HCEC 1CT (cell line): ENCODE measurements at places on chromosomes 4 and X.

DNA sequence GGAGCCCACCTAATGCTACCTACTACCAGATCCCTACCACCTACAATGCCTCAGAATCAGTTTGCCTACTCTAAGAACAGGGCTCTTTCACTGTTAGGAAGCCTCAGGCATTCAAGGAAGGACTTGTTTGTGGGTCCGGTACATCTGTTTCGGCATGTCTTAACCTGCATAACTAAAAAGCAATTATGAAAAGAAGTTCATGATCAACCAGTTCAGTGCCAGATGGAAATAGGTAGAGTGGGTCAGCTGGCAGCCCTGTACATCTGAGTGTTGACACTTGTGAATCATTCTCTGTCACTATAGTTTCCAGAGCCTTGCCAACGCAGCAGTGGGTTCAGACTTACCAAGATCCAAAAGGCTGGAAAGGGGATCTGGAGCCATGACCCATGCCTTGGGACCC is 3.3 kb downstream of the TMEM185A start:
- DNase-seq: no peak

DNA sequence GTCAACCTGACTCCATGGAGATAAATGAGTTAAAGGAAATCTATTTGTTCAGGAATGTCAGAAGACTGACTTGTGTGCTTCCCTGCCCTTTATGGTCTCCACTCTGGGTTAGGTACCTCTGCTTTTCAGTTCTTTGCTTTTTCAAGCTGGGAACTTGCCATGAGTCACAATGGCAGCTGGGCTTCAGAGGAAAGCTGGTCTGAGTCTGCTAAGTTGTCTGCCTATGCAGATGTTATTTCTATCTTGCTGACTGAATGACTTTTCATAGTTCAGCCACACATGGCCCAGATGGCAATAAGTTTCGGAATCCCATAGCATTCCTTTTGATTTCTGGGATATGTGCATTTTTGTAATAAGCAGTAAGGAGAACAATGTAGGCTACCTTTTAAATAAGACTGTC is 337.9 kb upstream of the FGF13 start:
- DNase-seq: no peak

DNA sequence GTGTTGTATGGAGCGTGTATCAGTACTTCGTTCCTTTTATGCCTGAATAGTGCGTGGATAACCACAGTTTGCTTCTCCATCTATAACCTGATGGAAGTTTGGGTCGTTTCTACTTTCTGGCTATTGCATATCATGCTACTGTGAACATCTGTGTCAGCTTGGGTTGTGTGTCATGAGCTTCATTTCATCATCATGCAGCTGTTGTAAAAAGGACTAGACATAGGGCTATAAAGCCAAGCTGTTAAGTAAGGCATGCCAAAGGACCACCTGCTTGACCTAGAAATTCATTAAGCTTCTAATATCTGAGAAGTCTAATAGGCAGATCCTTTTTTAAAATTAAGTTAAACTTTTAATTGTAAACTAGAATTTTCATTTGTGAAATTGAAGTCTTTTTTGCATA is 18.4 kb downstream of the SMS start:
- peak; percentile 53 for DNase-seq

DNA sequence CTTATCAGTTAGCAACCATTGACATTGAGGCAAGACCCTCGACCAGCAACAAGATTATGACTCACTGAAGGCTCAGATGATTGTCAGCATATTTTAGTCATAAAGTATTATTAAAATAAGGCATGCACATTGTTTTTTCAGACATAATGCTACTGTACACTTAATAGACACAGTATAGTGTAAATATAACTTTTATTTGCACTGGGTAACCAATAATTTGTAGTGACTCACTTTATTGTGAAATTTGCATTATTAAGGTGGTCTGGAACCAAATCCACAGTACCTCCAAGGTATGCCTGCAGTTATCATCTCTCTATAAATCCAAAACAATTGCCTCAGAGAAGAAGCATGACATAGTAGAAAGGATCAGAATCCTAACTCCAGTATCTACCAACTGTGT is 330.1 kb upstream of the SMIM31 start:
- DNase-seq: no peak

DNA sequence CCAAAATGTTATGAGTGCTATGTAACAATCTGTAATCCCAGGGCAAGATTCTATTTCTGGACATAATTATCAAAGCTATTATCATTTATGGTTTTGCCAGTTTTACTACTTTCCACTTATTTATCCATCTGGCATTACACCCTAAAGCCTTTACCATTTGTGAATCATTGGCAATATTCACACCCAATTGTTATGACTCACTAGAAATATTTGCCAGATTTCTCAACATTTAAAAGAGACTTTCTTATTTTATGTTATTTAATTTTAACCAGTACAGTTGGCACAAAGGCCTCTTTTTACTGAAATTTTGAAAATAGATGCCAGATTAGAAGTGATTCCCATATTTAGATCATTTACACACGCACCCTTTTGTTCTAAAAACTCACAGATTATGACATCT is 242.7 kb upstream of the WDFY3 start:
- peak; percentile 28 for DNase-seq

- DNase-seq: no peak
Observed at GRCh38 chrX:46244451-46244850, 300.8 kb downstream of the ZNF674 start.

DNA sequence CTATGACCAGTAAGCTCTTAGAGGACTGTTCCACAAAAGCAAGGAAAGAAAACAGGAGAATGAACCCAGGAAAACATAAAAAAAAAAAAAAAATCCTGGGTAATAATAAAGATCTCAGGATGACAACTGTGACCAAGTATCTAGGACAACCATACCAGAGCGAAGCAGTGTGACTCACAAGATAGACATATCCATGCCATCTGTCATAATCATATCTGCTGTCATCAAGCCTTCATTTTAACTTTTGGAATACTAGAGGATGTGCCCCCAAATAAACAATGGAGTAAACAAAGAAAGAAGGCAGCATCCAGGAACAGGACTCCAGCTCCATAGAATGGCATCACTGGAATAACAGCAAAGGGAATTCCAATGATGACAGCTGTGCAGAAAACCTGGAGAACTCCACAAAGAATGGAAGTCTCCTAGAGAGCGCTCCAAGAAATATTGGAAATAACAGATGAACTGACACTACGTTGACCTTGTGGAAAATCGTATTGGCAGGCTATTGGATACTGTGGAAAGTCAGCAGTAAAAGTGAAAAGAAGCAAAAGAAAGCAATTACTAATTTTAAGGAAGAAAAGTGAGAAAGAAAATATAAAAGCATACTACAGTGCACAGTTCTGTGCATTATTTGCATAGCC is 35.3 kb downstream of the HPGDS start:
- no peak for DNase-seq

- no peak for DNase-seq
Observed at GRCh38 chrX:10534611-10535010, 85.8 kb downstream of the MID1 start.

- DNase-seq: no peak
Observed at GRCh38 chr4:95522682-95523530, 25.9 kb downstream of the UNC5C start.

DNA sequence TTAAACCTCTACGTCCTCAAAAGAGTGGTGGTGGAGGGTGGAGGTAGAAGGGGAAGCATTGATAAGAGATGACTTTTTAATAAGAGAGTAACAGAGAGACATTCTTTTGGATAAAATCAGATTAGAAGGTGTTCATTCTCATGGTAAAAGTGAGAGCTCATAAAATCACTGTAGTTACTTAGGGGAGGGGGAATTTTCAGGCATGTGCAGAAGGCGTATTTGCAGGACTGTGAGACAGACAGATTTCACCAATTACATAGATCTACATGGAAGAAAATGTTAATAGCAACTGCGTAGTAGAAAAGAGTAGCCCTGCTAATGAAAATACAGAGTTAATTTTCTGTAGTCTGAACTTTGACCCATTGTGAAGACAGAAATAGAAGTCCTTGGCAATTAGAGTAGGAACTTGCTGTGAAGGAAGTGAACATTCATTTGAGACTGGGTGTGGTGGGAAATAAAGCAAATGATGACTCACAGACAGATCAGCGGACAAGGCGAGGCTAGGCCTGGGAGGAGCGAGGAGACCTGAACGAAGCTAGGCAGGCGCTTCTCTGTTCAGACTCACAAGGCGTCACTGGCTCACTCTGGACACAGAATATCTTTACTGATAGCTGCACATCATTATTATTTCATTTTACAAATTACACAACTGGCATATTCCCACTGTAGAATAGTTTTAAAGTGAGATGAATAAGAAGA is 57.2 kb upstream of the FAM9C start:
- peak; percentile 88 for DNase-seq

- DNase-seq: no peak
Observed at GRCh38 chr4:25536564-25537320, 118.9 kb upstream of the SLC34A2 start.

DNA sequence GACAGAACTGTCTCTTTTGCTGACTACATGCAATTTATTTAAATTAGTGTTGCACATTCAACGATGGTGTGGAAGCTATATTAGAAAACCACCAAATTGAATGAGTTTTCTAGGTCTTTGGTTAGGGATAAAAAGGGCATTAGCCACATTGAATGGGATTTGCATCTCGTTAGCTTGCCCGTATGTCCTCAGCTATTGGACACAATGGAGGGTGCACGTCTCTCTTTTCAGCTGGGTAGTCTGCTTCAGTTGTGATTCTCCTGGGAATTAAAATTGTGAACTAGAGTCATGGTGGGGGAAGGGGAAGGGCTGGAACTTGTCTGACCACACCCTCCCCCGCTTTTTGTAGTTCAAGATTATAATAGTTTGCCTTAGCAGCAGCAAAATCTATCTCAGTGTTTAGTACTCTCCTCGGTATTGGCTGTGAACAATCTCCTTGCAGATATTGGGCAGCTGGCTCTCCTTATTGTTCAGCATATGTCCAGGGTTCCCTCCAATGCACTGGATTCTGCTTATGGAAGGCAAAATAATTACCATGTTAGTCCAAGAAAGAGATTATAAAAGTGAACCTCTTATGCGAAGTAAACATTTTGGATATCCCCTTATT is 23.3 kb downstream of the TRIM2 start:
- DNase-seq: no peak

DNA sequence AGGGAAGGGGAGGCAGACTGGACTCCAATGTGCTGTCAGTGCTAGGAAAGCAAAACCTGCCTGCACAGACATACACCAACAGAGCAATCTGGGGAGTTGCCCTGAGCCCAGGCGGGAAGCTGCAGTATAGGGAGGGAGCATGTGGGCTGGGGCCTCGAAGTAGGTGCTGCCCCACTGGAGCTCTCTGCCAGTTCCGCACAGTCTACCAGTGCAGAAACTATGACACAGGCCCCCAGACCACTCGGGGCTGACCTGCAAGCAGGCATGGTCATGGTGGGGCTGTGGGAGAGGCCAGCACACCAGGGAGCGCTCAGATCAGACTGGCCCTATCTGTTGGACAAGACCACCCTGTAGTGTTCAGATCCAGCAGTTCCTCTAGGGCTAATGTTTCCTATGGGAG is 344.1 kb upstream of the TRAM1L1 start:
- DNase-seq: no peak

DNA sequence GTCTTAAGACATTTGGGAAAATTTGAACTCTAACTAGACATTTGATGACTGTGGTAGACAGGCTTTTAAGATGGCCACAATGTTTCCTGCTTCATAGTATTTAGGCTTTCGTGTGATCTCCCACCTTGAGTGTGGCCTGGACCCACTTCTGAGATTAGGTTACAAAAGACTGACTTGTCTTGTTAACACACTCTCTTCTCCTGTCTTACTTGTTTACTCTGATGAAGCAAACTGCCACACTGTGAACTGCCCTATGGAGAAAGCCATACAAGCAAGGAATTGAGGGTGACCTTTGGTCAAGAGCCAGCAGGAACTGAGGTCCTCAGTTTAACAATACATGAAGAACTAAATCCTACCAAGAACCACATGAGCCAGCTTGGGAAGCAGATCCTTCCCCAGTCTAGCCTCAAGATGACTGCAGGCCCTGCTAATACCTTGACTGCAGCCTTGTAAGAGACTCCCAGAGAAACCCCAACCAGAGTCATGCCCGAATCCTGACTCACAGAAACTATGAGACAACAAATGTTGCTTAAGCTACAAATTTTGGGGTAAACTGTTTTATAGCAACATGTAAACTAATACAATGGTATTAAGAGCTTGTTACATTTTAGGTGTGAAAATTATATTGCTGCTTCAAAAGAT is 20.3 kb downstream of the UBA6 start:
- DNase-seq: peak; percentile 67

GRCh38 chrX:71301195-71301924 is at the start of gene ITGB1BP2:
ITGB1BP2 (plus strand) TSS chrX:71301750; CDS start chrX:71301807, 57 bp downstream.
- peak; percentile 36 for DNase-seq

DNA sequence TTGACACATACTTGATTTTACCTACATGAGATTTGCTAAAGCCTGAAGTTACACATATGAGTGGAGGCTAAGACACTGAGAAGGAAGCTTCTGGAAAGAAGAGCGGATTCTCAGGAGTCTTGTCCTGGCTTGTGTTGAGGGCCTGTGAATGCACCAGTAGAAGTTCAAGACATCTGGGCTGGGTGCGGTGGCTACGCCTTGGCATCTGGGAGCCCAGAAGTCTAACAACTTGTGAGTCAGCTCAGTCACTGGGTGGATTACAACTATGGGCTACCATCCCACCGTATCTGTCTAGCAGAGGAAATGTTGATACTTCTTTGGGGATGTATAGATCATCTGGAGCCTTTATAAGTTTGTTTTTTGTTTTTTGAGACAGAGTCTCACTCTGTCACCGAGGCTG is 375.6 kb upstream of the SMIM31 start:
- DNase-seq: no peak

DNA sequence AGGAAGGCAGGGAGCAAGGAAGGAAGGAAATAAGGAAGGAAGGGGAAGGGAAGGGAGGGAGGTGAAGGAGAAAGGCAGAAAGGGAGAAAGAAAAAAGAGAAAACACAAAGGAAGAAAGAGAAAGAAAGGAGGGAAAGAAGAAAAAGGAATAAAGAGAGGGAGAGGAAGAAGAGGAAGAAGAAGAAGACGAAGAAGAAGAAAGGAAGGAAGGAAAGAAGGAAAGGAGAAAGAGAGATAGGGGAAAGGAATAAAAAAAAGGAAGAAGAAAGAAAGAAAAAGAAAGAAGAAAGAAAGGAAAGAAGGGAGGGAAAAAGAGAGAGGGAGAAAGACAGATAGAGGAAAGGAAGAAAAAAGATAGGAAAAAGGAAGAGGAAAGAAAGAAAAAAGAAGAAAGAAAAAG is 128.0 kb downstream of the MXRA5 start:
- DNase-seq: no peak

DNA sequence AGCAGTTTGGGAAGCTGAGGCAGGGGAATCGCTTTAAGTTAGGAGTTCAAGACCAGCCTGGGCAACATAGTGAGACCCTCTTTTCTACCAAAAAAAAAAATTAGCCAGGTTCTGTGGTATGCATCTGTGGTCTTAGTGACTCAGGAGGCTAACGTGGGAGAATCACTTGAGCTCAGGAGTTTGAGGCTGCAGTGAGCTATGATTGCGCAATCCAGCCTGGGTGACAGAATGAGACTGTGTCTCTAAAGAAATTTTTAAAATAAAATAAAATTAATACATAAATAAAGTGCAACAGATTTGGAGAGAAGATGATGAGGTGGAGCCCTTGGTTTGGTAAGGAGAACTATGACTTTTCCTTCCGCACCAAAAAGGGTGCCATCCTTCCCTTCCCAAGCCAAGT is 436.9 kb downstream of the NLGN4X start:
- DNase-seq: no peak

GRCh38 chrX:153864561-153865320 is 21.2 kb downstream of the L1CAM start:
- DNase-seq: no peak
